ENCODE measurements at places on chromosomes 5 and 9.

DNA sequence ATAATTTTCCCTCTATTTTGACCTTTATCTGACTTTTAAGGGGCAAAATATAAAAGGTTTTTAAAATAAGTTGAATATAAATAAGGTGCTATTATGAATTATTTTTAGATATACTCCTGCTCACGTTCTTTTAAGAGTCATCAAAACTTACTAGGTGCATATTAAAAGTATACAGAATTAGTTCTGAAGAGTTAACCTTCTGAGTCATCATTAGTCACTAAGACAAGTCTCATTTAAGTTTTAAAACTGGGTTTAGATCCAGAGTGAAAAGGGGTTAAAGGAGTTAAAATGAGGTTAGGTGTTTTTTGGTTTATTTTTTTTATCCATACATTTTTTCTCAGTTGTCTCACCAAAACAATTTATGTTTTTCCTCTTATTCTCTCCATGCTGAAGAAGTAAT lies 41.7 kb downstream of the SMIM15 start:
- DNase-seq = no peak

DNA sequence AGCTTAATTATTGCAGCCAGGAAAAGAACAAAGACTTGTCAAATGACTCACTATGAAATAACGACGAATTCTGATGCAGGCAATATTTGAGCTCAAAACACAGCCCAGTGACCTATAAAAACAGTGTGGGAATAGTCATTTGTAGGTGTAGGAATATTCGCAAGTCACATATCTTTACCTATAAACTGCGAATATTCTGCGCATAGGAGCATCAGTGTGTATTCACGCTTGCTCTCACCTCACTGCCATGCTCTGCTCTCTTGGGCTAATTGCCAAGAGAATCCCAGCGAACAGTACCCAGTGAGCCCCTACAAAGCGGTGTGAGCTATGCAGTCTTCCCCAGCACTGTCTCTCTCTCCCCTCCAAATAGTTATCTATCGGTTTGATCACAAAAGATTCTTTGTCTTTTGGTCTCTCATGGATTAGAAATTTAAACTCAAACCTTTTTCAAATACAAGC lies 74.2 kb downstream of the ST8SIA4 start:
- DNase-seq = no peak

DNA sequence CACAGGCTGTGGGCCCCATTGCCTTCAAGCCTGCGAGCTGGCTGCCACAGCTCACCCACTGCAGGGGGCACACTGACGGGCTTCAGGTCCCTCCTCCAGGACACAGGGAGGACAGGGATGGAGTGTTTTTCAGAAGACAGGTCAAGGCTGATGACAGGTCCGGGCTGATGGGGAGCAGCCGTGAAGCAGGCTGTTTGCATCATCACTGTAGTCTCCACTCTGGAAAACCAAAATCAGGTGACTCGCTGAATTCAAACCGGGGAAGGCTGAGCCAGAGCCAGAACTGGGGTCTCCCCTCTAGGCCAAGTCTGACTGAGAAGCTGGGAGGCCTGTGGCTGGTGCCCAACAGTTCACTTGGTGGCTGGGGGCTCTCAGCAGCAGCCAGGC lies 48.5 kb downstream of the OLFM1 start:
- no peak for DNase-seq

DNA sequence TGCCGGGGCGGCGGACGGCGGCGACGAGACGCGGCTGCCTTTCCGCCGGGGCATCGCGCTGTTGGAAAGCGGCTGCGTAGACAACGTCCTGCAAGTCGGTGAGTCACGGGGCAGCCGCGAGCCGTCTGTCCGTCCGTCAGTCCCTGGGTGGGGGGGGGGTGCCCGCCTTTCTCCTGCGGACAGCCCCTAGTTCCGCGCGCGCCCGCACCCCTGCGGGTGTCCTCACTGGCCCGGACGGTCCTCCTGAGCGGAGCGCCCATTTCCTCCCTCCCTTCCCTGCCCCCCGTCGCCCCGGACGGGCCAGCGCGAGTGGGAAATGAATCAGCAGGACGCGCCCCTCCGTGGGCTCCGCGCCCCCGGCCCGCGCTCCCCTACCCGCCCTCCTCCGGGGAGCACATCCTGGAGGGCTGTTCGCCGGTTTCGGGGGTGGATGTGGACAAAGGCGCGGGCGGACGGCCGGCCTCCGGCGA lies 828 bp downstream of the ZSWIM6 start:
- DNase-seq = no peak

DNA sequence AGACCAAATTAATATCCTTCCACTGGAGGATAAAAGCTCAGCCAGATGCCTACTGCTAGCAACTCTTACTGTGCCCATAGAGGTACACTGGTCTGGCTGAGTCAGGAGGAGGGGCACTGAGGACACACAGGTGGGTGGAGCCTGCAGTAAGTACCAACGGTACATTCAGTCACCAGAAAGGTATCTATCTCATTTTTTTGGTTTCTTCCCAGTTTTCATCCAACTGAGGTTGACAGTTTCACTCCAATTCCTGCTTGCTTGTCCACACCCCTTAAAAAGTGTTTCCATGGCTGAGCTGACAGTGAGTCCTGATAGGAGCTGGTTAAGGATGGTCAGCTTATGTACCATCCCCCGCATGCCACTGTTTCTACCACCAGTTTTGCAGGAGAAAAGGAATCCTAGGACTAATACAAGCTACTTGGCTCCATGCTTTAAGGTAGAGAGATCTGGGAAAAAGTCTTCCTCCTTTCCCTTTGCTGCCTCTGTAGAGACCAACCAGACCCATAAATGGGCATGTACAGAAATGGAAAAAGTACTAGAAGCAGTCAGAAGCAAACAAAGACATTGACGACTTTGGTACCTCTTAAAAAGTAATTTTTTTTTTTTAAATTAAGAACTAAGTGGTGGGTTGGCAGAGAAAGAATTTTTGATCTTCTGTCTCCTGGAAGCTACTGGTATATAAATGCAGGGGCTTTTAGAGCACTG lies 3.2 kb downstream of the ELL2 start:
- DNase-seq = no peak

- DNase-seq = no peak
Observed at GRCh38 chr5:146368137-146368536, 29.5 kb downstream of the POU4F3 start.

- no peak for DNase-seq
Observed at GRCh38 chr5:137582218-137582617, 83.1 kb upstream of the SPOCK1 start.

DNA sequence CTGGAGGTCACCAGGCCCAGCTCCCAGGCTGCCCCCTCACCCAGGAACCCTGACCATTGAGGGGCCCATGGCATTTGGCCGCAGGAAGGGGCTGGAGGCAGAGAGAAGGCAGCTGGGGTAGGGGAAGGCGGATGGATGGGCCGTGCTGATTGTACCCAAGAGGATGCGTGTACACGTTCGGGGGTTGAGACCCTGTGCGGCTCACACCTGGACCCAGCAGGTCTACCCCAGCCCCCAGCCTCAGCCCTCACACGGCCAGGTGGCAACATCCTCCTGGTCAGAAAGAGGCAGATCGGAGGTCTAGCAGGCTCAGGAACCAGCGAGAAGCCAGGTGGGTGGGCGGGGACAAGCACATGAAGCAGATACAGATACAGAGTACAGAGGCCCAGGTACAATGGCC lies 33.7 kb downstream of the NACC2 start:
- no peak for DNase-seq

DNA sequence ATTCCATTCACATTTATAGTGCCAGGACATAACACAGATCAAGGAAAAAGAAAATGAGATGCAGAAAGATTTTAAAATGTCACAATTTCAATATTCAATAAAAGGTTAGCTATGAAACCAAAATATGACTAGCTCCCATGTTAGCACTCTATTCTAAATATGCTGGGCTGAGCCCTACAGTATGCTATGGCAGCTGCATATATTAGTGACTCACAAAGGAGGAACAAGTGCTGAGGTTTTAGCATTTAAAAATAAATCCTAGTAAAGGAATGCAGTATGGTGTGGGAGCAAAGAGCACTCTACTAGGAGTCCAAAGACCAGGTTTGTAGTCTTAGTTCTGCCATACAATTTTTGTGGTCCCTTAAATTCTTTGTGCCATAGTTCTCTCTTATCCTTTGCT lies 118.4 kb downstream of the OXCT1 start:
- no peak for DNase-seq

DNA sequence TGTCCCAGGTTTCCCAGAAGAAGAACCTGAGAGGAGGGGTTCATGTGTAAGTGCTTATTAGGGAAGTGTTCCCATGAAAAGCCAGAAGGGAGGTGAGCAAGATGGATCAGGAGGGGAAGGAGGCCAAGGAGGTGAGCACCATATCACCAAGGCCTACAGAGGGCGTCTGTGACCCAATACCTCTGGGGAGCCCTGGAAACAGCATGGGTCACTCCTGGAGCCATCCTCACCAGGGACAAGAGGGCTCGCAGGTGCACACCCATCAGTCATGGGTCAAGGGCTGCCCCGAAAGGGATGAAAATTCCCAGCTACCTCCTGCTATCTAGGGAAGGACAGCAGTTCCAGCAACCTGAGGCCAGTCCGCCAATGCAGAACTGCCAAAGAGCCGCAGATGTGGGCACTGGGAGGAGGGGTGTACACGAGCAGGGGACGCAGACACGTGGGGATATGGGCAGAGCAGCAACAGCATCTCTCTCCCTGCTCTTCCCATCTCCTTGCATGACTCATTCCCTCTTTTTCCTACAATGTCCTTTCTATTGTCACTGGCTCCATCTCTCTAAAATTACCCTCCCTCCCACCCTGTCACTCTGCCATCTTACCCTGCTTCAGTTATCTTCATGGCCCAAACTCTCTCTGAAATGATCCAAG lies 167.6 kb upstream of the FSTL4 start:
- DNase-seq = no peak

GRCh38 chr5:180668835-180669596 lies 19.6 kb upstream of the FLT4 start:
- no peak for DNase-seq

GRCh38 chr5:80093796-80094195 lies 58.6 kb downstream of the THBS4 start:
- no peak for DNase-seq

GRCh38 chr5:94793113-94793815 lies 174.8 kb downstream of the SLF1 start:
- DNase-seq = no peak

DNA sequence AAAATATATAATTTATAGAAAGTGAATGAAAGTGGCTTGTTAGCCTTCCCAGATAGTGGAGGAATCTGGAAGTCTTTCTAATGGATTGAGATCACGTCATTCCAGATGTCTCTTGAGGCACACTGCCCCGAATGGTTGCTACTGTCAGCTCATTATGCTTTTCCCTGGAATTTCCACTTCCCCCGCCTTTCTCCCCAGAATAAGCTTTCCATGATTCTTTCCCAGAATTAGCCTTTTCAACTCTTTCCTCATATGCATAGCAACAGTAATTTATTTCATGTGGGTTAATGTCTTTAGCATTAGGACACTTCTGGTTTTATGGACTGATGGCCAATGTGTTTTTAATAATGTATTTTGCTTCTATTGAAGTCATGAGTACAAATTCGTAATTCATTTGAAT lies 81.5 kb downstream of the PALM2AKAP2 start:
- DNase-seq = no peak

DNA sequence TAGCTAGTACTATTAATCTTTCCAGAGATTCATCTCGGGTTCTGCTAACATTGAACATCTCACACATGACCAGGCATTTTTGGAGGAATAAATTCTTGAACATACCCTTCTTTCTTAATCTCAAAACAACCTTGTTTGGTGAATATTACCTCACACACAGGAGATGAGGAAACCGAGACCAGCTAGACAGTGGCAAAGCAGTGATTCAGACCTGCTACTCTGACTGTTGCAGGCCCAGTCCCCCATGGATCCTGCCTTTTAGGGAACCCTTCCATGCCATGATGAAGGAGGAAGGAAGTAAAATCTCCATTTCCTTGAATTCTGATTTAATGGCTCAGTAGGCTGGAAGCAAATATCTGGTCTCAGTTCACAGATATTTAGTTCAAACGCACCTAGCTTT lies 2.6 kb downstream of the PCSK5 start:
- no peak for DNase-seq

DNA sequence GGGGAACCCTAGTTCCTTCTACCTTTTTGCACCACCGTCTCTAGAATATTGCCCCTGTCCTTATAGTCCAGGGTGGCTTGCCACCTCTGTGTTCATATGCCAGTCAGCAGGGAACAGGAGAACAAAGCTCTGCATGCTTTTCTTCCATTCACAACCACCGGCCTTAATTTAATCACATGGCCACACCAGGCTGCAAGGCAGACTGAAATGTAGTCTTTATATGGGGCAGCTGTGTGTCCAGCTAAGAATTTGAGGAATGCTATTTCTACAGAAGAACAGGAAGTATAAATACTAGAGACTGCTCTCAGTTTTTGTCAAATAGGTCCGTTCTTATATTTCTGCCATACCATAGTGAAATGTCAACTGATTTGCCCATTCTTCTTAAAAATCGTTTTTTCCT lies 5.8 kb downstream of the C5orf22 start:
- no peak for DNase-seq

DNA sequence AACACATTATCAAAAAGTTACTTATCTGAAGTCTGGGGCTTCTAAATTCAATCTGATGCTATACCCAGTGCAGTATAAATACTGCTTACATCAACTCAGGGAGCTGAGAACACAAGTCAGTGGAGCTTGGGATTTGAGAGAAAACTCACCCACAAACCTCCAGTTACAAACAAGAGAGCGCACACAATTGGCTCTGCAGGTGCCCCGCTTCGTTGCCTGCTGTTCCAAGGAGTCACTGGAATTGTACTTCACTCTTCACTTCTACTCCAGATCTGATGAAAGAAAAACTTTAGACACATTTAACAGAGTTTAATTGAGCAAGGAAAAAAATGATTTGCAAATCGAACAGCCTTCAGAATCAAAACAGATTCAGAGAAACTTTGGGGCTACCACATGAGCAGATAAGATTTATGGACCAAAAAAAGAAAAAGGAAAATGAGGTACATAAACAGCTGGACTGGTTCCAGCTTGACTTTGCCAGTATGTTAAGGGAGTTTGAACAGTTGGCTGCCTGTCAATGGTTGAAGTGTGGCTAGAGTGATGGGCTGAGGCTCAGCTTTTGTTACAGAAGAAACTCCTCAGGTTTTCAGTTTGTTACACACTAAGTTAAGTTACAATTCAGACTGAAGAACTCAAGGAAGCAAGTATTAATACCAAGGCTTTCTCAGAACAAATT lies 156.6 kb downstream of the AOPEP start:
- DNase-seq = no peak

- DNase-seq = no peak
Observed at GRCh38 chr9:19682397-19682796, 106.4 kb downstream of the SLC24A2 start.

DNA sequence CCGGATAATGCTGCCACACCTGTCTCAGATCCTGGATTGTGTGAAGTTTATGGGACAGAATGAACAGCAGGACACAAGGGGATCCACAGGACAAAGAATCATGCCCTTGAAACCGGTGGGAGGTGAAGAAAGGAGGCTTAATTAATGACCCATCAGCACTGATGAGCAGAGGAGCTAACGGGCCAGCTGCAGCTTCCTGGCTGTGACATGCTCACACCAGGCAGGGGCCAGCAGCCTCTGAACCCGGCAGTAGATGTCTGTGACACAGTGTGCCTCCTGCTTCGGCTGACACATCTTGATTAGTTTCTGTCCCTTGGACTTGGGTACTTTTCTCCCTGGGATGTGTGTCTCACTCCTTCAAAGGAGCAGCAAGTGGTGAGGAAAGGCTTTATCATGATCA lies 328.8 kb upstream of the BRINP1 start:
- no peak for DNase-seq

- DNase-seq = no peak
Observed at GRCh38 chr9:114559830-114560513, 27.6 kb upstream of the ATP6V1G1 start.

Measured in stimulated activated CD4-positive, alpha-beta T cell treated with anti-CD3 and anti-CD28 coated beads, Interleukin-15, amount 100 ng/mL, for 48 hours (primary cell).